ENCODE measurements at places on chromosomes 4 and X.

GRCh38 chrX:65406532-65406931, 128.1 kb downstream of the LAS1L start:
- no peak for DNase-seq

- DNase-seq: no peak
These were observed 100.9 kb downstream of the LNX1 start for GRCh38 chr4:53490161-53490956.

GRCh38 chrX:70096052-70096451, 33.8 kb downstream of the OTUD6A start:
- DNase-seq: no peak

GRCh38 chr4:19224820-19225219, 1026.9 kb upstream of the SLIT2 start:
- DNase-seq: no peak

DNA sequence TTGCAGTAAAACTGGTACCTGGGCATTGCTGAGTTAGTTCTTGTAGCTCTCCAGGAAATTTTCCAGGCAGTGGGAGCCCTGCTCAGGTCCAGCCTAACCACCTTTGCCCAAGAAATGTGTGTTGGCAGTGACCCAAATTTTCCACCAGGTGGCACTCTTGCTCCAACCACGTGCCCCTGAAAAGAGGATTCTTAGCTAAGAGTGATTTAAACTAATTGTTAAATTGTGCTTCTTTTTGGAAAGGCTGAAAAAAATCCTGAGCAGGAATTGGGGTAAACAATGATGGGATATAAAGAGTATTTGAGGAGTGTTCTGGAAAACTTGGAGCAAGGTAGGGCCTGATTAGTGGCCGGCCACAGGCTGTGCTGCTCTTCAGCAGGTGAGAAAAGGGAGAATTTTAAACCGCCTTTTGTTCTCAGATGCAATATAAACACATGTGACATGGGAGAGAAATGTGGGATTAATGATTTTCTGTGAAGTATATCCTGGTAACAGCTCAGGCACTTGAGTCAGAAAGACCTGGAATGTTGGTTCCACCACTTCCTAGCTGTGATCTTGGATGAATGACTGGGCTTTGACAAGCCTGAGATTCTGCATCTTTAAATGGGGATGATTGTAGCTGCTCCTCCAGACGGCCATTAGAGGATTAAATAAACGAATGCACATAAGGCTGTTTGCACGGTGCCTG, 219.6 kb downstream of the PTTG2 start:
- DNase-seq: peak; percentile 67

- DNase-seq: no peak
These were observed 3.4 kb upstream of the INTU start for GRCh38 chr4:127629371-127629770.

DNA sequence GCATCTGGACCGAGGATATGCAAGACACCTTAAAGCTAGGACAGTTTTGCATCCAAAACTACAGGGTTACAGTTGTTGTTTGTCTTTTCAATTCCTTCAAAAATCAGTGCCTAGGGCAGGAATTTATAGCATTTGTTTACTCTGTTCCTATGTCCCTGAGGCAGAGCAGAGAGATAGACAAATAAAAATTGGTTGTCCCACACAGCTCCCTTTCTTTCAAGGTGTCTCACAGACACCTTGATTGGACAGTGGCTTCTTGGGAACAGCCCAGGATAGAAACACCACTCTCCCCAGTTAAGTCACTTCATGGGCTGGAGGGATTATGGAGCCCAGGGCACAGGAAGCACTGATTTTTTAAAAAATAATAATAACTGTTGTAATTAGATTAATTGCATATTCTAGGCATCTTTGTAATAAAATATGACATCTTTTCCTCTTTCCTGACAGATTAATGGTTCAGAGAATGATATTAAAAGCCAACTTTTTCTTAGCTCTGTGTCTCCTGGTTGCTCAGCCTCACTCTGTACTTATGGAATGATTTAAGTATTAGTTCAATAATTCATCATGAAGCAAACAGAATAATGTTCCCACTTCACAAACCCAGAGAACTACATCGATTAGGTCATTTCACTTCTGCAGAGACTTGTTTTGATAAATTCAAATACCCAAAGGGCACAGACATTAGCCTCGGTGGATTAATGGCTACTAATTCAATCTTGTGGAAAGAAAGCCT, 8.2 kb downstream of the MAGEB17 start:
- no peak for DNase-seq

GRCh38 chrX:38206542-38206941, 14.1 kb downstream of the SRPX start:
- DNase-seq: no peak

- DNase-seq: no peak
These were observed 1250.7 kb downstream of the RAPGEF2 start for GRCh38 chr4:160353548-160353947.

- no peak for DNase-seq
These were observed 91.1 kb downstream of the LDB2 start for GRCh38 chr4:16807355-16807754.
